ENCODE measurements at places on chromosomes 6 and 20. TPM values are rescaled to one million over a fixed set of nuclear protein-coding genes. Genes with fewer than 3 reads are reported as not detected.

The ADGRF5 gene
- total RNA-seq = 238 TPM

The SLC22A1 gene
- 2.6 TPM for total RNA-seq

The SYS1 gene
- 69.3 TPM for total RNA-seq

The TNF gene
- total RNA-seq = 4.5 TPM

The TTK gene
- 1.7 TPM for total RNA-seq

The PDE7B gene
- total RNA-seq = 2.2 TPM

The MUC22 gene
- total RNA-seq = not detected

Data from lower lobe of right lung (tissue), 2 donors.